Stimulated activated CD4-positive, alpha-beta T cell treated with anti-CD3 and anti-CD28 coated beads, Interleukin-1b, Interleukin-23, amount 100 ng/mL, for 48 hours (primary cell): ENCODE measurements at places on chromosomes 3 and 15.

- no peak for DNase-seq
These were observed 29.8 kb upstream of the PLA2G4E start for GRCh38 chr15:42050484-42051255.

DNA sequence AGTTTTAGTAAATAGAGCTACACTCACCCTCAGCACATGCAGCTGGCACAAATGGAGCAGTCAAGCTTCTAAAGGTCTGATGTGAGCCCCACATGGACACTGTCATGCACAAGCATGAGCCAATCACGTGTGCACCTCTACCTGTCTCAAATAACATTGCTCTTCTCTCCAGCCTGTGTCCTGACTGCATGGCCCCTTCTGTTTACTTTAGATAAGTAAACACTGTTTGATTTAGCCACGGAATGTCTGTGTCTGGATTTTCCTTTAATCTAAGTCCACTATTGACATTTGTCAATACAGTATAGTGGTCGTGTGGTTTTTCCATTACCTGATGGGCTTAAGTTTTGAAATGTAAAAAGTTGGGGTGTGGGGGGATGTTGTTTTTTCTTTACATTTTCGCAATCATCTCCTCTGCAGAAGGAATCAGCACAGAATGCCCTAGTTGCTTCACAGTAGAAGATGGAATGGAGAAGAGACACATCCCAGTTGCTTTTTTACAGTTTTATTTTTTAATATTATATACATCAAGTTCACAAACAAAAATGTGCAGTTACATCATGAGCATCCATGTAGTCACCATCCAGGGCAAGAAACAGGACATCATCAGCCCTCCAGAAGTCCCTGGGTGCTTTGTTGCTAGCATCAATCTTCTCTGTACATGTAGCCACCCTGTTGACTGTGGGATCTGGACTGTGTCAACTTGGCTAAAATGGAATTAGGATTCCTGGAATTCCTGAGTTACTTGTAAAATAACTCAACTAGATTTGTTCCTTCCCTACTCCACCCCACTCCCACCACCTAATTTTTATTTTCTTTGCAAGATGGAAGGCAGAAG, 146.1 kb downstream of the UACA start:
- no peak for DNase-seq

DNA sequence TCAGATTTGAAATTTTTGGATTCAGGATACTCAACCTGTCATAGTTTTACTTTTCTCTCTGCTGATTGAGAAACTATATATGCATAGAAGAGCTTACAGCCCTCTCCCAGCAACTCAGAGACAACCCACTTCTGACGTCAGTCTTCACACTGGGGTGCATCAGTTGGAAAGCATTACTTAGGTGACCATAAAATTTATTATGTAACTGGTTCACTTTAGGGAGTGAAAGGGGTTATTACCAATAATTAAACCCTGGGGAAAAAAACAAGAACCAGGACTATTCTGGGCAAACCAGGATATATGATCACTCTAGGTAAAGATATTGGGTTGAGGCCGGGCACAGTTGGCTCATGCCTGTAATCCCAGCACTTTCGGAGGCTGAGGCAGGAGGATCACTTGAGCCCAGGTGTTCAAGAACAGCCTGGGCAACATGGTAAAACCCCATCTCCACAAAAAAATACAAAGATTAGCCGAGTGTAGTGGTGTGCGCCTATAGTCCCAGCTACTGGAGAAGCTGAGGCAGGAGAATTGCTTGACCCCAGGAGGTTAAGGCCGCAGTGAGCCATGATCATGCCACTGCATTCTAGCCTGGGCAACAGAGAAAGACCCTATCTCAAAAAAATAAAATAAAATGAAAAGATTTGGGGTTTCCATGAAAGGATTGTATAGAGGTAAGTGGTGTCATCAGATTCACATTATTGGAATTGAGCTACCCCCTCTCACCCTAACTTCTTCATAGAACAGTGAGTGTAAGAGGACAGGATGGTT, 27.1 kb downstream of the HES1 start:
- DNase-seq = no peak

DNA sequence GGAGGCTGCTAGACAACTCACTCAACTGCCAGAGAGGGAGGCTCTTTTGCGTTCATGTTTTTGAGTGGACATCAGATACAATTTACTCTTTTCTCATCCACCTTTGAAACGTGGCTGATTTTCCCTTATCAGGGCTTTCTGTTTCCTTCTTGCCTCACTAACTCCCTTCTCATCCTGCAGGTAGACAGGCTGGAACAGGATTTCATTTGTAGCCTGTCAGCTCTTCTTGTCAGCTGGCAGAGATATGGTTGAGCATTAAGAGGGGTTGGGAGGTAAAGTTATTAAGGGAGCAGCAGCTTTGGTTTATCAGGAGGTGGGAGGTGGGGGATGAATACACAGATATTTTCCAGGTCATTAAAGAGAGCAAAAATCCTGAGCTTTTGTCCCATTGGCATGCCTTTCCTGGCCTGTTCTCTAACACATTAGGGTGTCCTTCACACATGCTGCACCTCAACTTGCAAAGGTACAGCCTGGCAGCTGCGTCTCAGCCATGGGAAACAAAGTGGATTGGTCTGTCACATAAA, 73.5 kb downstream of the PPM1L start:
- no peak for DNase-seq

DNA sequence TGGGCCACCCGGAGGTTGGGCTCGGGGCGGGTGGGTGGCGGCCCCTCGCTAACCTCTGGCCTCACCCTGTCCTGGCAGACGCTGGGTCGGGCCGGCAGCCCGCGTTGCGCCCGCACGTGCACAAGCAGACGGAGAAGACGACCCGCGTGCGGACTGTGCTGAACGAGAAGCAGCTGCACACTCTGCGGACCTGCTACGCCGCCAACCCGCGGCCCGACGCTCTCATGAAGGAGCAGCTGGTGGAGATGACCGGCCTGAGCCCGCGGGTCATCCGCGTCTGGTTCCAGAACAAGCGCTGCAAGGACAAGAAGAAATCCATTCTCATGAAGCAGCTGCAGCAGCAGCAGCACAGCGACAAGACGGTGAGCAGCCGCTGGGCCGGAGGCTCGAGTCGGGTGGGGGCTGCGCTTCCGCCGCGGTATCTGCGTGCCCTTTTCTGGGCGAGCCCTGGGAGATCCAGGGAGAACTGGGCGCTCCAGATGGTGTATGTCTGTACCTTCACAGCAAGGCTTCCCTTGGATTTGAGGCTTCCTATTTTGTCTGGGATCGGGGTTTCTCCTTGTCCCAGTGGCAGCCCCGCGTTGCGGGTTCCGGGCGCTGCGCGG, 3.7 kb downstream of the ISL2 start:
- no peak for DNase-seq

DNA sequence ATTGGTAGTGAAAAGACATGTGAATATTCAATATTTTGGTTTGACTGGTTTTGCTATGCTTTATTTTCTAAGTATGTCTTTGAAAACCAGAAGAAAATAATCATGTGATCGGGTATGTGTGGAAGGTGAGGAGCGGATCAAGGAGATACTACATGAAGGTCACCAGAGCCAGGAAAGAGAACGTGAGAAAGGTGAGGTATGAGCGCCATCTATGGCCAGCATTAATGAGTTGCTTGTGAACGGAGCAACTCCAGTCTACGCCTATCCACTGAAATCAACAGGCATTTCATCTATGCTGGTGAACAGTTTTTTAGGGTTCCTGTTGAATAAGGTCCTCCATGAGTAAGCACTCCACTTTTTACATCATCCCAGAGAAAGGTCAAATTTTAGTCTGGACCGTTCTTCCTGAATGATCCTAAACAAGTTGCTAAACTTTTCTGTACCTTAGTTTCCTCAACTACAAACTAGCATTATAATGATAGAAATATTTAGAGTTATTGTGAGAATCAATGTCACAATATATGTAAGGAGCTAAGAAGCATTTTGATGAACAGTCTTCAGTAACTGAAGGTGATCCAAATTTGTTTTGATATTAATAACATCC, 1435.2 kb upstream of the CADM2 start:
- no peak for DNase-seq
